ENCODE measurements at places on chromosomes 1 and 21.

- DNase-seq, result peak; percentile 33
Measured at GRCh38 chr1:36322041-36322785, 1.2 kb downstream of the EVA1B start.

DNA sequence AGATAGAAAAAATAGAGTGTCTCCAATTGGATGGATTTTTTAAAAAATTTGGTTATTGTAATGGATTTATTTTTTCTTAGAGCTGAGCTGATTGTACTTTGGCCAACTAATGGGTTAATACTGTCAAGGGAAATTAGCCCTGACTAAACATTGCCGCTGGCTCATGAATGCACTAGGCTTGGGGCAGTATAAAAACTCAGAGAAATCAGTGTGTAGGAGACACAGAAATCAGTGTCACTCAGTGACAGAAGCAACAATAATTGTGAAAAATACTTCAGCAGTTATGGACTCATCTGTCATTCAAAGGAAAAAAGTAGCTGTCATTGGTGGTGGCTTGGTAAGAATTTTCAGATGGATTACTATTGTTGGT is at the start of gene KMO:
KMO (plus strand) TSS at position 217 of the 370 bp plus-strand sequence; CDS start at position 284, 67 bp downstream.
- no peak for DNase-seq

- no peak for DNase-seq
Measured at GRCh38 chr1:24343412-24344089, 24.4 kb downstream of the GRHL3 start.

- no peak for DNase-seq
Measured at GRCh38 chr1:229984992-229985612, 81.9 kb upstream of the GALNT2 start.
